Activated T-helper 2 cell treated with anti-CD3 and anti-CD28 coated beads, Interferon-gamma antibody, Interleukin-2, Interleukin-4, amounts not matched to agents 10 μg/mL and 5 μg/mL and 100 μg/mL, durations not matched to agents 14 hours and 24 hours and 36 hours (primary cell): ENCODE measurements at places on chromosomes 16 and 17. TPM values are rescaled to one million over a fixed set of nuclear protein-coding genes. Genes with fewer than 3 reads are reported as not detected.
A peak's percentile ranks its signal among the peaks of the same experiment; 100 is the strongest.

- no peak overlapping the region for H3K27ac ChIP-seq
- peaks cover 28% of the 10 kb centered on the region for H3K27me3 ChIP-seq
- H3K4me1 ChIP-seq, result no peaks in the 10 kb centered on the region
- H3K4me3 ChIP-seq, result no peak overlapping the region
- H3K36me3 ChIP-seq, result no peaks in the 10 kb centered on the region
Measured at GRCh38 chr17:40841246-40841645, 18.8 kb upstream of the KRT10 start.

DNA sequence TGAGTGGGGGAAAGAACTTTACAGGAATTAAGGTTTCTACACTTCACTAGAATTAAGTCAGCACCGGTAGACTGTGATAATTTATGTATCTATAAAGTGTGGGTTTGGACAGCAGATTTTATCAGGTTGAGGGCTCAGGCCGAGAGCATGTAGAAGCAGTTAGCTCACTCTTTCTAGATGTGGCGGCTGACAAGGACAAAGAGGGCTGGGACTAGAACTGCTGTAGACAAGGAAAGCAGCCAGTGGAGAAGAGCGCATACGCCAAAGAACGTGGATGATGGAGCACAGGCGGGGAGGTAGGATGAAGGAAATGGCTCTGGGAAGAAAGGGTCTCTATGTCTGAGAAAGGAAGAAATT is 504 bp upstream of the GOSR1 start:
- H3K27me3 ChIP-seq, result no peaks in the 10 kb centered on the region
- DNase-seq, result peak; percentile 10
- H3K36me3 ChIP-seq, result peaks cover 35% of the 10 kb centered on the region
- peak overlapping the region; percentile 95 for H3K27ac ChIP-seq

DNA sequence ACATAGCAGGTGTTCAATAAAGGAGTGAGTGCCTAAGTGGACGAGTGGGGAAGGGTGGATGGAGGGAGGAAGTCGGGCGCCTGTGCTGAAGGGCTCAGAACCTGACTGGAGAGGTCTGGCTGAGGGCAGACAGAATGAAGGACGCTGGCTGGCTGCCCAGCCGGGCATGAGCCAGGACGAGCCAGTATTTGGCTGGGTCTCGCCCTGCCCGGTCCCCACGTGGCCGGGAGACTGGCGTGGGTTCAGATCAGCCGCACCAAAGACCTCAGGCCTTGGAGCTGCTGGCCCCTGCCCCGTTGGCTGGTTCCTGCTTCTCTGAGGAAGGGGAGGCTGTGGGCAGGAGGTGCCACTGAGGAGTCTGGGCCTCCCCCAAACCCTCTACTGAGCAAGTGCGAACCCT is 79.8 kb downstream of the ENGASE start:
- H3K4me3 ChIP-seq, result no peak overlapping the region
- no peaks in the 10 kb centered on the region for H3K27me3 ChIP-seq
- H3K27ac ChIP-seq, result no peak overlapping the region
- no peaks in the 10 kb centered on the region for H3K36me3 ChIP-seq

DNA sequence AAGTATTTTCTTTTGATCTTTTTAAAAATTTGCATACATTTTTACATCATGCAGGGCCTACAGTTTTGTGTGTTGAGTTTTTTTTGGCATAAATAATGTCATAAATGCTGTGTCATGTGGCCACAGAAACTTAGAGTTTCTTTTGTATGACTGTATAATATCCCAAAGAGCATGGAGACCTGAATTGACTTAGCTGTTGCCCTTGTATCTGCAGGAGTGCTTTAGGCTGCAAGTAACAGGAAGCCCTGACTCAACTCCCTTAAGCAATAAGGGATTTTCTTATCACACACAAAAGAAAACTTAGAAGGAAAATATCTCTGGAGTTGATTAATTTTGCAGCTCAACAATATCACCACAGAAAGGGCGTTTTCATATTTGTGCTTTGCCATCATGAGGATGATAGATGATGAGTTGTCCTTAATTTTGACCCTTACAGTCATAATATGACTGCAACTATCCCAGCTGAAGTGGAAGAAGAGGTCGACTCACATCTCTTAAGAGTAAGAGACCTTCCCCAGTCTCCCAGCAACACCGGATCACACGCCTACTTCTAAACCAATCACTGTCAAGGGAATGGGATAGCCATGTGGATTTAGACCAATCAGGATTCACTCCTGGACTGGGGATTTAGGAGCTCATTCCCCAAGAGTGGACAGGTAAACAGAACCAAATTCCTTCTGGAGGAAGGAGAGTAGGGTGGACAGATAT is 138.9 kb downstream of the GSG1L start:
- no peaks in the 10 kb centered on the region for H3K4me1 ChIP-seq
- no peak for DNase-seq
- no peaks in the 10 kb centered on the region for H3K36me3 ChIP-seq
- H3K27me3 ChIP-seq, result peaks cover 6% of the 10 kb centered on the region

GRCh38 chr17:79926142-79926604 is 86.9 kb upstream of the CBX4 start:
- no peak overlapping the region for H3K4me3 ChIP-seq
- no peaks in the 10 kb centered on the region for H3K36me3 ChIP-seq
- peaks cover 4% of the 10 kb centered on the region for H3K4me1 ChIP-seq

DNA sequence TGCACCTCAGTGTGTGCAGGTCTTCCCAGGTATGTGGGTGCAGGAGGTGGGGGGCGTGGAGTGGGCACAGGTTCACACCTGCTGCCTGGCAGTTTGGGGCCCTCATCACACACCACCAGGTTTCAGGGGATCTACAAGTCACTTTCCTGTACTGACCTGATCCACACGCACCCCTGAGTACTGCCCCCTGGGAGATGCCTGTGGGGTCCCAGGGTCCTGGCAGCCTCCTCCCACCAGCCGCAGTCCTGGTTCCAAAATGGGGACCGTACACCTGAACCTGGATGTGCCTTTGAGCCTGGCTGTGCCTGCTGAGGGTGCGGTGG is 25.9 kb downstream of the RNF213 start:
- no peak for DNase-seq
- no peaks in the 10 kb centered on the region for H3K27me3 ChIP-seq
- H3K36me3 ChIP-seq, result peaks cover 64% of the 10 kb centered on the region
- no peak overlapping the region for H3K27ac ChIP-seq

DNA sequence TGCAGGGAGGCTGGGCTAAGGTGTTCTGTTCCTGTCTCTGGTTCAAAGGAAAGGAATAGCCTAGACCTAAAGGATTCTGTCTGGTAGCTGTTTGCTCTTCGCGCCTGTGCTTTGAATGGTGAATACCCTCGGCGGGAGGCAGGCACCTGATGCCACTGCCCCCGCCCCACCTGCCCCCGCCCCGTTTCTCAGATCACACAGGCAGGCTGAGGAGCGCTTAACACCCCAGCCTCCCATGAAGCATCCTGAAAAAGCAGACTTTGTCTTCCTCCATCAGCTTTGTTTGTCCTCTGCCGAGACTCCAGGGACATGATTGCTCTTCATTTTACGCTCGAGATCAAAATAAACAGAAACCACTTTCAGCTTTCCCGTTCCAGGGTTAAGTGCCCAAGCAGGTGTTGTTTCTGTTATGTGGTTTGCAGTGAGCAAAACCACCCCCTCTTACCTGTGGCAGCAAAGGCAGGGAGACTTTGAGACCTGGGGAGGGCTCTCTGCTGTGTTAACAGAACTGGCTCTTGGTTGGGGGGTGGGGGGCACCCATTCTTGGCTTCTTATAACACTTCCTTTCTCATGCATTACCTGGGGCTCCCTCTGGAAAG is 452.1 kb downstream of the WWOX start:
- H3K27ac ChIP-seq, result no peak overlapping the region
- H3K4me1 ChIP-seq, result no peaks in the 10 kb centered on the region
- no peak overlapping the region for H3K4me3 ChIP-seq
- H3K36me3 ChIP-seq, result no peaks in the 10 kb centered on the region
- H3K27me3 ChIP-seq, result peaks cover 10% of the 10 kb centered on the region

DNA sequence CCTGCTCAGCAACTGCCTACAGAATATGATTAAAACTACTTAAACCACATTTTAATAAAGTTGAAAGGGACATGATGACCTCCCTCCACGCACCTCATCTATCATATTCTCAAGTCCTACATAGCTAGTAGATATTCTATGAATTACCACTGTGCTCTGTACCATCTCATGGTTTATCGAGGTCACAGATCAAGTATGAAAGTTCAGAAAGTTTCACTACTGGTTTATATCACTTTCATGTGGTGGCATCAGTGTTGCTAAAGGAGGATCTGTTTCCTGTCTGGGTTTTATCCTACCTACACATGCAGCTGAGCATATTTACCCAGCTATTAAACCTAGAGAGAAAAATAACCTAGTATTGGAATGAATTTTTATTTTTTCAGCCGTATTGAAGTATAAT is 214.9 kb upstream of the MON1B start:
- H3K4me3 ChIP-seq, result no peak overlapping the region
- no peaks in the 10 kb centered on the region for H3K36me3 ChIP-seq
- H3K27ac ChIP-seq, result no peak overlapping the region
- peaks cover 7% of the 10 kb centered on the region for H3K27me3 ChIP-seq

- H3K36me3 ChIP-seq, result peaks cover 33% of the 10 kb centered on the region
- H3K4me1 ChIP-seq, result peaks cover 43% of the 10 kb centered on the region
- peak overlapping the region; percentile 96 for H3K4me3 ChIP-seq
- H3K27me3 ChIP-seq, result no peaks in the 10 kb centered on the region
- peak; percentile 70 for DNase-seq
- peak overlapping the region; percentile 99 for H3K27ac ChIP-seq
Measured at GRCh38 chr17:38703742-38704605, 1.1 kb upstream of the MLLT6 start.

- H3K27me3 ChIP-seq, result no peaks in the 10 kb centered on the region
- DNase-seq, result no peak
- peaks cover 5% of the 10 kb centered on the region for H3K4me1 ChIP-seq
Measured at GRCh38 chr16:70342016-70342415, 4.7 kb upstream of the DDX19A start.

DNA sequence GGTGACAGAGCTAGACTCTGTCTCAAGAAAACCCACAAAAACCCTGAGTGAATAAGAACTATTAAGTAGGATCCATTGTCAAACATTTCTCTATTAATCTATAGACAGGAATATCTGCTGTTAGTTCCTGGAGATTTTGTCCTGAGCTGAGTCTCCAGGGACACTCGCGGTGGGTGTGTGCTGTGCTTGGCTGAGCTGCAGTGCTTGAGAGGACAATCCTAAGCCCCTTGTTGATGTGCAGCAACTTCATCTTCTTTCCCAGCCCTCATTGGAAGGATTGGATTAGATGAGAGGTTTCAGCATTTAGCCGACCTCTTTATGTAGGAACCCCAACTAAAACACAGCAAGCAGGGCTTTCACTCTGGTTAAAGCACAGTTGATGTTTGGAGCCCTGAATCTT is 33.3 kb downstream of the NDEL1 start:
- H3K36me3 ChIP-seq, result peaks cover 34% of the 10 kb centered on the region
- H3K4me1 ChIP-seq, result no peaks in the 10 kb centered on the region
- DNase-seq, result no peak
- no peaks in the 10 kb centered on the region for H3K27me3 ChIP-seq
- no peak overlapping the region for H3K27ac ChIP-seq

DNA sequence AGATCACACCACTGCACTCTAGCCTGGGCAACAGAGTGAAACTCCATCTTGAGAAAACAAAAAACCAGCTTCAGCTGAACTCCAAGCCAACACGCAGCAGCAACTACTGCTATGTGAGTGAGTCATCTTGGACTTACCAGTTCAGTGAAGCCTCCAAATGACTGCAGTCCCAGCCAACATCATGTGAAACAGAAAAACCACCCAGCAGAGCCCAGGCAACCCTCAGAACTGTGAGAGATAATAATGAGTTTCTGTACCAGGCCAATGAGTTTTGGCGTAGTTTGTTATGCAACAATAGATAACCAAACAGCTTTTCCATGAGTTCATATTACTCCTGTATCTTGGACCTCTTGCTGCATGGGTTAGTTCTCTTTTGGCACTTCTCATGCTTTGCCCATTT is 23.3 kb downstream of the PHF12 start:
- DNase-seq, result no peak
- H3K27ac ChIP-seq, result peak overlapping the region; percentile 43
- H3K36me3 ChIP-seq, result peaks cover 81% of the 10 kb centered on the region

DNA sequence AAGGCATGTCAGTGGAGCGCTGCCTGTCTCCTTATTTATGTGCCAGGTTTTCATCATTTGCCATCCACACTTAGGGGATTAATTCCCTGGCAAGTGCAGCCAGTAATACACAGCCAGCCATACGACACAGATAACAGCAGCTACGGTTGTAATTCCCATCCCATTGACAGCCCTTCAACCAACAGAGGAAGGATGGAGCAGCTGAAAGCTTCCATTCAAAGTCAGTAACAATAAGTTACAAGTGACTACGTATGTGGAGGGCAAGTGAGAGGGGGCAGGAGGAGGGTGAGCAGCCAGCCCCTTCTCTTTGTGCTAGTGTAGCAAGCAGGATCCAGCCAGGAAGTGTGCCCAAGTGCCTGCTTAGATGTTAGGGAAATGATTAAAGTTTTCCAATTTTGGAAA is 53.8 kb upstream of the LYRM9 start:
- H3K36me3 ChIP-seq, result no peaks in the 10 kb centered on the region
- H3K27me3 ChIP-seq, result no peaks in the 10 kb centered on the region
- H3K4me1 ChIP-seq, result no peaks in the 10 kb centered on the region
- no peak overlapping the region for H3K4me3 ChIP-seq

GRCh38 chr16:89104930-89105571 is 11.4 kb downstream of the ACSF3 start:
- H3K27ac ChIP-seq, result peak overlapping the region; percentile 12
- no peaks in the 10 kb centered on the region for H3K27me3 ChIP-seq
- no peak for DNase-seq
- H3K4me3 ChIP-seq, result no peak overlapping the region

DNA sequence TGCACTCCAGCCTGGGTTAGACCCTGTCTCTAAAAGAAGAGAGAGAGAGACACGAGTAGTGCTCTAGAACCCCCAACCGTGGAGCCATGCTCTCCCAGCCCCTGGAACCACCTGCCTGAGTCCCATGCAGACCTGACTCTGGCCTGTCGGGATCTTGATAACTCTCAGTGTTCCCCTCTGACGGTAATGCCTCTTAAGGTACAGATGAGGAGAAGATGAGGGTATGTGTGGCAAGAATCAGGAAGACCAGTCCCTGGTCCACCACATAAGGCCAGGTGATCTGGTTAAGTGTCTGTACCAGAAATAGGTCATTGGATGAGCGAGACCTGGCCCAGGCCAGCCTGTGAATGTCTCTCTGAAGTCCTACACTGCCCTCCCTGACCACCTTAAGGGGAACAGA is 18.4 kb downstream of the OSBPL7 start:
- H3K27ac ChIP-seq, result no peak overlapping the region
- H3K4me3 ChIP-seq, result no peak overlapping the region
- peaks cover 7% of the 10 kb centered on the region for H3K36me3 ChIP-seq
- no peaks in the 10 kb centered on the region for H3K27me3 ChIP-seq
- no peaks in the 10 kb centered on the region for H3K4me1 ChIP-seq
- no peak for DNase-seq

The MMP25 gene
- total RNA-seq, result 7.7 TPM in 2 replicates

The PDE6G gene
- 11.1 and 15.4 TPM in 2 replicates for total RNA-seq

The CMTM2 gene
- 0.30 and 0.53 TPM in 2 replicates for total RNA-seq

The KCNAB3 gene
- 9.9 and 11.3 TPM in 2 replicates for total RNA-seq

The ABCA6 gene
- not detected in 2 replicates for total RNA-seq

The KRTAP3-2 gene
- total RNA-seq, result not detected in 2 replicates
